ENCODE measurements at places on chromosomes 4 and X.

DNA sequence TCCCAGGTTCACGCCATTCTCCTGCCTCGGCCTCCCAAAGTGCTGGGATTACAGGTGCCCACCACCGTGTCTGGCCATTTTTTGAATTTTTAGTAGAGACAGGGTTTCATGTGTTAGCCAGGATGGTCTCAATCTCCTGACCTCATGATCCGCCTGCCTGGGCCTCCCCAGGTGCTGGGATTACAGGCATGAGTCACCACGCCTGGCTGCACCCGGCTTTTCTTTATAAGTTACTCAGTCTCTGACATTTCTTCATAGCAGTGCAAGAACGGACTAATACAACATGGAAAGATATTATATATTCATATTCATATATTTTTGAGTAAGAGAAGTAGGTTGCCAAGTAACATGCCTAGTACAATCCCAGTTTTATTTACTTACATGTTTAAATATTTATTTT lies 22.9 kb downstream of the SHROOM3 start:
- no peak for DNase-seq

GRCh38 chr4:26163425-26164362 lies 157.1 kb upstream of the RBPJ start:
- DNase-seq: no peak

- DNase-seq: no peak
Observed at GRCh38 chr4:76197031-76197743, 16.4 kb downstream of the SCARB2 start.

DNA sequence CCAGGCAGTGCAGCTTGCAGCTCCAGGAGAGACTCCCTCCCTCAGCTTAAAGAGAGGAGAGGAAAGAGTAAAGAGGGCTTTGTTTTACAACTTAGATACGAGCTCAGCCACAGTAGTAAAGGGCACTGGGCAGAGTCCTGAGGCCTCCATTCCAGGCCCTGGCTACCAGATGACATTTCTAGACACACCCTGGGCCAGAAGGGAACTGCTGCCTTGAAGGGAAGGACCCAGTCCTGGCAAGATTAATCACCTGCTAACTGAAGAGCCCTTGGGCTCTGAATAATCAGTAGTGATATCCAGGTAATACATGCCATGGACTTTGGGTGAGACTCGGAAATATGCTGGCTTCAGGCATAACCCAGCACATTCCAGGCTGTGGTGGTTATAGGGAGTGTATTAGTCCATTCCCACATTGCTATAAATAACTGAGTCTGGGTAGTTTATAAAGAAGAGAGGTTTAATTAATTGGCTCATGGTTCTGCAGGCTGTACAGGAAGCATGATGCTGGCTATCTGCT lies 15.3 kb upstream of the SLC16A2 start:
- DNase-seq: no peak

GRCh38 chr4:112523008-112523721 lies 7.2 kb upstream of the NEUROG2 start:
- DNase-seq: peak; percentile 60

GRCh38 chr4:7024336-7024890 lies 18.8 kb upstream of the TADA2B start:
- no peak for DNase-seq

- peak; percentile 29 for DNase-seq
Observed at GRCh38 chr4:89836031-89836745, 773 bp downstream of the SNCA start.

DNA sequence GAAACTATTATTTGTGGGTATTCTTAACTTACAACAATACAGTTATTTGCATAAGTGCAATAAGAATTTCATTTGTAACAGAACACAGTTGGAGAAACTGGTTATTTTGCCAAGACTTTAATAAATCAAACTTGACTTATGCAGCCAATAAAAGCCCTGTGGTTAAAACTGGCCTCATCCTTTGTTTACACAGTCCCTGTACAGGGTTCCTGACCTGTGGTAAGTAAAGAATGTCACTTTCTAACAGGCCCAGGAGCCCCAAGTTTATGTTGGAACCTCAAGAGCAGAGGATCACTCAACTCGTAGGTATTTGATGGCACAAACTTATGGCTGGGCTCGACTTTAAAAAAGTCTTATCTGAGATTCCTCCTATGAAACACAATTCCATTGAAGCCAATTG lies 88.6 kb upstream of the PTCHD1 start:
- no peak for DNase-seq

GRCh38 chr4:52250154-52250553 lies 199.1 kb downstream of the SPATA18 start:
- DNase-seq: peak; percentile 55

DNA sequence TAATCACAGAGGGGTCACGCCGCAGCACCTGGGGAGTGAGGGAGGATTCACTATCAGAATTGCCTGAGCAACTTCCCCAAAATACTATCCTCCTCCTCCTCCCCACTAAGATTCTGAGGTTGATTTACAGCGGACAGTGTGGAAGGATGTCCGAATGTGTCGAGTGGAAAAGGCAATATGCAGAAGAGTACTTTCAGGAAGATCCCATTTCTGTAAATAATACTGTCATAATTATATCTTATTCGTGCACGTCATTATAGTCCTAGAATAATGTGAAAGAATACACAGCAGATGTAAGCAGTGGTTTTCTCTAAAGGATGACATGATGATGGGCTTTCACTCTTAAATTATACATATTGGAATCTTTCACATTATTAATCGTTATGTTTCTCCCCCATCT lies 149.8 kb upstream of the NOCT start:
- no peak for DNase-seq

DNA sequence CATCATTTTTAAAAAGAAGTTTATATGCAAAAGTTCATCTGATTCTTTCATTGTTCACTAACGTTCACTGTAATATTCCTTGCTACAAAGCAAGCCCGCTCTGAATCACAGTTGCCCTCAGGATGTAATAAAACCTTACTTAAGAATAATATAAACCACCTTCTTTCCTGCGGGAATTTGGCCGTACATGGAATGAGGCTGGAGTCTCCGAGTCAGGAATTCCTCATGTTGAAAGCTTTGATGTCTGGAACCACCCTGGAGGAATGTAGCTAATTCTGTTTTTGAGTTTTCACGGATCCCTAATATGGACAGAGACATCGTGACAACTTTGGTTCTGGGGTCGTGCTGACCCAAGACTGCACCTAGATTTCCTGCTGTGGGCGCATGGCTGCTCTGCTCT lies 58.5 kb downstream of the CRLF2 start:
- no peak for DNase-seq

Measured in kidney (tissue), 22 donors.